Stimulated activated CD4-positive, alpha-beta T cell treated with anti-CD3 and anti-CD28 coated beads, Interleukin-2, amount 100 ng/mL, for 24 hours (primary cell): ENCODE measurements at places on chromosomes 16 and 17.

DNA sequence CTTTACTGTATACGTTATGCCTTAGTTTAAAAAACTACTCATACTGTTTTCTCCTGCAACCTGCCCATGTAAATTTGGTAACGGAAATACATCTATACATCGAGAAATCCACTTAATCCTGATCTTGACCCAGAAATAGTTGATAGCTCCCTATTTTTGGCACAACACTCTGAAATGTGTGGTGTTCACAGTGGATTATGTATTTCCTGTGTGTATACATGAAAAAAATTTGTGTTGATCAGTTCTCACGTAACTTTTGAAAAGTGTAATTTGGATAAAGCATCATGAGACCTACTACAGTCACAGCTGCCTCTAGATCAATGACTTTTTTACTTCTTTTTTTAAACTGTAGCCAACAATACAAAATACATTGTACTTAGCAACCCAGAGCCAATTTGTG lies 90.7 kb downstream of the VMP1 start:
- DNase-seq = no peak

DNA sequence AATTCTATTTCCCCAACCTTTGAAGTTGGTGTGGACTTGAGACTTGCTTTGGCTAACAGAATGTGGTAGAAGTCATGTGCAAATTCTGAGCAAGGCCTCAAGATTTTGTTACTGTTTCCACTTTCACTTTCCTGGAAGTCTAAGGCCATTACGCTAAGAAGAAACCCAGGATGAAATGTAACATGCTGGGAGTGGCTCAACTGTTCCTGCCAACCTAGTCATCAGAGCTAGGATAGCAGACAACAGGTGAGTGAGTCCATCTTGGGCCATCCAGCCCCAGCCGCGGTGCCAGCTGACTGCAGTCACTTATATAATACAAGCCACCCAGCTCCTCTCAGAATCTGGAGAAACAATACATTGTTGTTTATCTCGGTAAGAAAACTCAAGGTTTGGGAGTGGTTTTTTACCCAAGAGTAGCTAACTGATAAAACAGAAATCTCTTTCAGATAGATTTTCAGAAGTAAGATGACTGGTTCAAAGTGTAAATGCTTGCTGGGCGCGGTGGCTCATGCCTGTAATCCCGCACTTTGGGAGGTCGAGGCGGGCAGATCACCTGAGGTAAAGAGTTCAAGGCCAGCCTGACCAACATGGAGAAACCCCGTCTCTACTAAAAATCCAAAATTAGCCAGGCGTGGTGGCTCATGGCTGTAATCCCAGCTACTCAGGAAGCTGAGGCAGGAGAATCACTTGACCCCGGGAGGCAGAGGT lies 10.7 kb upstream of the STX4 start:
- DNase-seq = no peak

- no peak for DNase-seq
Measured at GRCh38 chr16:1539720-1540555, 6.5 kb downstream of the TMEM204 start.

DNA sequence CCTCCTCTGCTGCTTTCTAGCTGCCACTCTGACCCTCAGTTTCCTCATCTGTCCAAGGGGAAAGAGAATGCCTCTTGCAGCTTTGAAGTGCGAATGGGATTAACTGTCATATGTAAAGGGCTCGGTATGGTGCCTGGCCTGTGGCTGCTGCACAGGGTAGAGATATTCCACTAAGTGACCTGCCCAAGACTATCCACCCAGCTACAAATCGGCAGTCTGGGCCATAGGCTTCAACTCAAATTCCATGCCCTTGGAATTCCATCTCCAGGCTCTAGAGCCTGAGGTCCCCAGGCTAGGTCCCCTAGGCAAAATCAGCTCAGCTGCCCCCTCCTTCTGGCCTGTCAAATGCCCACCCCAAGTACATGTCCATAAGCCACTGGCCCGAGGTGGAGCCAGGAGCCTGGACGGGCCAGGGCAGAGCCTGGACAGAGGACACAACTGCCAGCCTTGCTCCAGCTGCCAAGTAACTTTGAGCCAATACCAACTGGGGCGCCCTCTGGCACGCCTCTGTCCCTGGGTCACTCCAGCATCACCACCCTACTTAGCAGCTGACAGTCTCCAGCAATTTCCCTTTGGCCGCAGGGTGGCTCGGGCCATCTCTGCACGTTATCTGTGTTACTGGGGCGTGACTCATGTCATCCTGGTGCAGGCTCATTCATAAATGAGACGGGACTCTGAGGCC lies 57.2 kb downstream of the SDK2 start:
- no peak for DNase-seq

DNA sequence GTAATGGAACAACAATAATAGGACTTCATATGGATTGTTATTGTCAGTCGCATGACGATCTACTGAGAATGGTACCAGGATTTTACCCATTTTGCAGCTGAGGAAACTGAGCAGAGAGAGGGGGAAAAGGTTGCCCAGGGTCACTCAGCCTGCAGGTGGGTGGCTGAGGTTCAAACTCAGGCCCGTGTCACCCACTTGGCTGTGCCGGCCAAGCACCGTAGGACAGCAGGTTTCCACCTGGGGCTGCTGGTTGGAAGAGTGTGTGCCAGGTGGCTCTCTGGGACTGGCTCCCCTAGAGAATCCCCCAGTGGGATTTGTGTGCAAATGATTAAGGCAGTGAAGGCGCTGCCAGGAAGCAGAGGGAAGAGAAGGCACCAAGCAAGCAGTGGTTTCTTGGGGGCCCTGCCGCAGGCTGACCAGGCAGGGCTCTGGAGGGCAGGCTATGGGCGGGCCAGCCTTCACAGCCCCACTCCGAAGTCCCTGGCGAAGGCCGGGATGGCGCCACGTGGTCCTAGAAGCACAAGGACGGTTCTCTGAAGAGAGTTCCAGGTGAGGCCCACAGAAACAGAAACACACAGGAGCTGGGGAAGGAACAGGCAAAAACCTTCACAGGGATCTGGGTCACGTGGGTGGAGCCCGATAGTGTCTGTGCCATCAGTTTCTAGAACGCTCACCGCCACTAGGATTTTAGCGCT lies 163.5 kb downstream of the IRF8 start:
- no peak for DNase-seq

- no peak for DNase-seq
Measured at GRCh38 chr17:39750131-39751015, 12.6 kb downstream of the GRB7 start.

GRCh38 chr17:1617620-1618174 lies 10.9 kb downstream of the SLC43A2 start:
- no peak for DNase-seq

DNA sequence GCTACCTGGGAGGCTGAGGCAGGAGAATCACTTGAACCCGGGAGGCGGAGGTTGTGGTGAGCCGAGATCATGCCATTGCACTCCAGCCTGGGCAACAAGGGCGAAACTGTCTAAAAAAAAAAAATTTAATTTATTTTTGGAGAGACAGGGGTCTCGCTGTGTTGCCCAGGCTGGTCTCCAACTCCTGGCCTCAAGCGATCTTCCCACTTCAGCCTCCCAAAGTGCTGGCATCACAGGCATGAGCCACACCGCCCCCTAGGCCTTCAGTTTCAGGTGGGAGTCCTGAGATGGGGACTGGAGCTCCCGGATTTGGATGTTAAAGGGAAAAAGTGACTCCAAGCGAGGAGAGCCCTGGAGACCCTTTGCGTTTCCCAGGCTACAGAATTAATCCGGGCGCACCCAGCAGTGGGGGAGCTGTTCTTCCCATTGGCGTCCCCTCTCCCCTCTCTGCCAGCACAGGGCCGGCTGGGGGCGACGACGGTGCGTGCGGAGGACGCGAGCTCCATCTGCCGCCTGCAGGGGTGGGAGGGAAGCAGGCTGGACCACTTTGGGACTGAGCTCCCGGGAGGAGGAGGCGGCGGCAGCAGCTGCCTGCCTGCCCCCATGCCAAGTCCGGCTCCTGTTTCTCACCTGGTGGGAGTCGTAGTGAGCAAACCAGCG lies 49.3 kb upstream of the USP7 start:
- DNase-seq = no peak

DNA sequence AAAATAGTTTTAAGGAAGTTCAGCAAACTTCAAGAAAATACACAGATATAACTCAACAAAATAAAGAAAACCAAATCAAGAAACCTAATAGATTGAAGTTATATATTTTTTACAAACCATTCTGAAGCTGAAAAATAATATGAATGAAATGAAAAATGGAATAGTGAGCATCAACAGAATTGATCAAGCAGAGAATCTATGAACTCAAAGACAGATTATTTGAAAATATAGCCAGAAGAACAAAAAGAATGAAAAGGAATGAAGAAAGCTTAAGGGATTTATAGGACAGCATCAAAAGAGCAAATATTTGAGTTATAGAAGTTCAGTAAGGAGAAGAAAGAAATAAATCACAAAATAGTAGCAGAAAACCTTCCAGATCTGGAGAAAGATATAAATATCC lies 37.8 kb downstream of the CDR2 start:
- no peak for DNase-seq

GRCh38 chr16:50275098-50275415 lies 8.7 kb downstream of the ADCY7 start:
- no peak for DNase-seq

DNA sequence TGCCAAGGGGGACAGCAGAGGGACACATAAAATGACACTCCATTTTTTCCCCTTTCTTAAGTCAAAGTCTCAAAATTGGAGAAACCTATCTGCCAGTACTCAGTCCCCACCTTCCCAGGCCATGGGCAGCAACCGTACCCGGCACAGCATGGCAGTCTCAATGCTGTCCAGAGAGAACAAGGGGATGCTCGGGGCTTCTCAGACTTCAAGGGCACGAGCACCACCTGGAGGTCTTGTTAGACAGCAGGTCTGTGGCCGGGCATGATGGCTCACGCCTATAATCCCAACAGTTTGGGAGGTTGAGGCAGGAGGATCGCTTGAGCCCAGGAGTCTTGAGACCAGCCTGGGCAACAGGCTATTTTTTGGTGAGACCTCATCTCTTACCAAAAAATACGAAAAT lies 3.2 kb downstream of the DNAH17 start:
- no peak for DNase-seq

DNA sequence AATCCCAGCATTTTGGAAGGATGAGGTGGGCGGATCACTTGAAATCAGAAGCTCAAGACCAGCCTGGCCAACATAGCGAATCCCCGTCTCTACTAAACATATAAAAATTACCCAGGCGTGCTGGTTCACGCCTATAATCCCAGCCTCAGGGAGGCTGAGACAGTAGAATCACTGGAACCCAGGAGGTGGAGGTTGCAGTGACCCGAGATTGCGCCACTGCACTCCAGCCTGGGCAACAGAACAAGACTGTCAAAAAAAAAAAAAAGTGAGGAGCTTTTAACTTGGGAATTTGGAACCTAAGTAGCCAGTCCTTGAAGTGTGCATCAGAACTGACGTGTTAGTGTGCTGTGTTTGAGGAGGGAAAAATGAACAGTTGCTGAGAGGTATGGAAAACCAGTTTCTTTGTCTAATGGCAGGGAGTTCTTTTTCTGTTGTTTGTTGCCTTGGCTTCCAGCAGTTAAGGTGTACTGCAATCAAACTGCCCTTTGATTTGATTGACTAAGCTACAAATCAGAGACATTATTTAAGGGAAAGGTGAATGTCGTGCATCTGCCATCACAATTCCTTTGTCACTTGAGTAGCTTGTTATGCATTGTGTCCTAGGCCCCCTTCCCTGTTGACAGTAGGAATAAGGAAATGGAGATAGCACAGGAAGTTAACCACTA lies 8.6 kb upstream of the DUSP14 start:
- no peak for DNase-seq

- DNase-seq = no peak
Measured at GRCh38 chr16:4685776-4686496, 7.4 kb upstream of the NUDT16L1 start.

- DNase-seq = no peak
Measured at GRCh38 chr17:72244956-72245355, 124.1 kb downstream of the SOX9 start.

GRCh38 chr17:69501591-69502468 lies 87.3 kb downstream of the MAP2K6 start:
- no peak for DNase-seq

DNA sequence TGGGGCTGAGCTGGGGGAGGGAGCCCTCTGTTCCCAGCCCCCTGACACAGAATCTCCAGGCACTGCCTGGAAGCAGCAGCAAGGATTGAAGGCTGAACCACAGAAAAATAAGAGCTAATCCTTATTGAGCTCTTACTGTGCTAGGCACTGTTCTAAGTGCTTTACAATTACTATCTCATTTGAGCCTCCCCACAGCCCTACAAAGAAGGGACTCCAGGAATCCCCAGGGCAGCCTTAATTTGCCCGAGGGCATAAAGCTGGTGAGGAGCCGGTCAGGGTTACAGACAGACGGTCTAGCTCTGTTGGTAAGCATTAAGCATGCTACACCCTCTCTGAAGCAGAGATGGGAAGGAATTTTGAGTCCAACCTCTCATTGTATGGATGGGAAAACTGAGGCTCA lies 7.0 kb downstream of the SAMD14 start:
- DNase-seq = no peak

DNA sequence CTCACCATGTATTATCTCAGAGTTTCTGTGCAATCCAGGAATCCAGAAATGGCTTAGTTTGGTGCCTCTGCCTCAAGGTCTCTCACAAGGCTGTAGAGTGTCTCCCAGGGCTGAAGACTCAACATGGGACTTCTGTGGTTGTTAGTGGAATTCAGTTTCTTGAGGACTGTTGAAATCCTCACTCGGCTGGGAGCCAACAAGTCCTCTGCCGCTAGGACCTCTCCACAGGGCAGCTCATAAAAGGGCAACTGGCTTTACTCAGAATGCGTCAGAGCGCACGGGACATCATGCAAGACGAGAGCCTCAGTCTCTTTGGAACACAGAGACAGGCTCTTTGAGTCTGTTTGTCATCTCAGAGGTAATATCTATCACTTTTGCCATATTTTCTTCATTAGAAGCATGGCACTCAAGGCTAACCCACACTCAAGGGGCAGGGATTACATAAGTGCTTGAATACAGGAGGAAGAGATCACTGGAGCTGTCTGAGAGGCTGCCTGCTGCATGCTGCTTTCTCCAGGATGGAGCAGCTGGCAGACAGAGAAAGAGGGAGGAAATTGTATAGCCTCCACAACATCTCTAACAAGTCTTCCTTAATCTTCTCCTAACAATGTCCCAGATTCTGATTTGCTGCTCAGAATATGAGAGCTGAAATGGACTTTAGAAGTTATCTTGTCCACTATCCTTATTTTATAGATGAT lies 97.5 kb upstream of the ASIC2 start:
- DNase-seq = no peak

DNA sequence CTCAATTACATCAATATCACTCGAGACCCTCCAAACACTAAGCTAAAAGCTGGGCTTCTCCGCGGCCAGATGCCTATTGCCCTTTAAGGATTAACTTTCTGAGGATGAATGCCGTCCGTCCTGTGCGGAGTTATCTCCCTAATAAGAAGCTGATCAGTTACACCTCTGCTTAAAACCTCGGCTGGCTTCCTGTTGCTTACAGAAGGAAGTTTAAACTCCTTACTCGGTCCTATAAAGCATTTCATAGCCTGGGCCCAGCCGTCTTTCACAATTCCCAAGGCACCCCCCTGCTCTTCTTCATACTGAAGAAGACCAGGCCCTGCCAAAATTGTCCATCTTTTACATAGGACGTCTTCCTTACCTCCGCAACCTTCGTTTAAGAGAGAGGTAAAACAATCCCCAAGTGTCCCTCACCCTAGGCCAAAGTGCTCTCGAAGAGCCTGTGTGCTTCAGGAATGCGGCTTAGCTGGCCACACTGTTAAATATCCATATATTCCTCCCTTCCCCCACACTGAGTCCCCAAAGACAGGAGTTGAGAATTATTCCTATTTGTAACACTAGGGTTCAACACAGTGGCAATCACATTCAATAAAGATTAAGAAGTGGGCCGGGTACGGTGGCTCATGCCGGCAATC lies 112.6 kb upstream of the IRX5 start:
- no peak for DNase-seq
